ENCODE measurements at places on chromosomes 16 and 17. TPM values are rescaled to one million over a fixed set of nuclear protein-coding genes. Genes with fewer than 3 reads are reported as not detected.

Gene C1QL1
- total RNA-seq: 2.2 TPM

Gene TPSG1
- total RNA-seq: not detected

Gene CLDN7
- total RNA-seq: 12.4 TPM

Gene SP6
- total RNA-seq: 0.38 TPM

Gene SMIM36
- not detected for total RNA-seq

Gene TMEM238L
- total RNA-seq: not detected

Gene KRT37
- total RNA-seq: not detected

Gene KCNG4
- not detected for total RNA-seq

Gene HSDL1
- total RNA-seq: 11.7 TPM

Gene VMP1
- total RNA-seq: 127 TPM

Gene PKMYT1
- total RNA-seq: 6.3 TPM

Gene PYDC1
- total RNA-seq: not detected

Gene ABCC12
- total RNA-seq: not detected

Gene CDIP1
- total RNA-seq: 18.6 TPM

Gene ZNF48
- total RNA-seq: 17.7 TPM

Gene CCDC137
- total RNA-seq: 11.5 TPM

Gene NGFR
- total RNA-seq: 0.13 TPM

Gene SYCE1L
- total RNA-seq: 2.0 TPM

Gene PPP1R1B
- total RNA-seq: 0.13 TPM

Gene DPEP3
- not detected for total RNA-seq

Gene SLC5A10
- total RNA-seq: not detected

Gene LCAT
- total RNA-seq: 6.5 TPM

Gene CA5A
- not detected for total RNA-seq

Gene HSD17B1
- 4.4 TPM for total RNA-seq

Gene TNFRSF17
- total RNA-seq: not detected

Gene KRT31
- total RNA-seq: not detected

Gene SSTR5
- not detected for total RNA-seq

Gene CTNS
- total RNA-seq: 21.0 TPM

Gene GSPT1
- total RNA-seq: 63.9 TPM

Gene KAT8
- 47.4 TPM for total RNA-seq

Gene SOX15
- total RNA-seq: 0.98 TPM

Gene KRTAP4-4
- not detected for total RNA-seq

Gene KRTAP4-9
- not detected for total RNA-seq

Gene ACSM2A
- total RNA-seq: 0.13 TPM

Gene SEPTIN12
- not detected for total RNA-seq

Gene MT1E
- total RNA-seq: 533 TPM

Gene WDR59
- 11.9 TPM for total RNA-seq

Gene KRTAP4-1
- not detected for total RNA-seq

Gene SPIRE2
- 5.8 TPM for total RNA-seq

Gene ITGAD
- total RNA-seq: not detected

Gene PIK3R6
- total RNA-seq: not detected

Gene CASKIN2
- 26.1 TPM for total RNA-seq

Gene MPO
- not detected for total RNA-seq

Gene COQ7
- total RNA-seq: 8.1 TPM
